Left renal cortex interstitium (tissue), 4 donors: ENCODE measurements at places on chromosomes 3 and 15. TPM values are rescaled to one million over a fixed set of nuclear protein-coding genes. Genes with fewer than 3 reads are reported as not detected.

SCAMP2 gene
- 78.0 TPM for polyA plus RNA-seq

CD96 gene
- 1.3 TPM for polyA plus RNA-seq

GP5 gene
- 0.65 TPM for polyA plus RNA-seq

WWTR1 gene
- 88.7 TPM for polyA plus RNA-seq

GOLGA8T gene
- polyA plus RNA-seq: 0.79 TPM

TMEM62 gene
- 16.1 TPM for polyA plus RNA-seq

SRGAP3 gene
- 13.3 TPM for polyA plus RNA-seq

CP gene
- polyA plus RNA-seq: 0.71 TPM

C3orf49 gene
- 1.2 TPM for polyA plus RNA-seq

CPB1 gene
- 0.79 TPM for polyA plus RNA-seq

TEX9 gene
- 25.7 TPM for polyA plus RNA-seq

IQCH gene
- polyA plus RNA-seq: 8.6 TPM

RPP14 gene
- polyA plus RNA-seq: 26.9 TPM

ERICH6 gene
- polyA plus RNA-seq: 0.69 TPM

HESX1 gene
- 3.7 TPM for polyA plus RNA-seq

DNASE1L3 gene
- polyA plus RNA-seq: 5.5 TPM
